ENCODE measurements at places on chromosomes 16 and 17.

DNA sequence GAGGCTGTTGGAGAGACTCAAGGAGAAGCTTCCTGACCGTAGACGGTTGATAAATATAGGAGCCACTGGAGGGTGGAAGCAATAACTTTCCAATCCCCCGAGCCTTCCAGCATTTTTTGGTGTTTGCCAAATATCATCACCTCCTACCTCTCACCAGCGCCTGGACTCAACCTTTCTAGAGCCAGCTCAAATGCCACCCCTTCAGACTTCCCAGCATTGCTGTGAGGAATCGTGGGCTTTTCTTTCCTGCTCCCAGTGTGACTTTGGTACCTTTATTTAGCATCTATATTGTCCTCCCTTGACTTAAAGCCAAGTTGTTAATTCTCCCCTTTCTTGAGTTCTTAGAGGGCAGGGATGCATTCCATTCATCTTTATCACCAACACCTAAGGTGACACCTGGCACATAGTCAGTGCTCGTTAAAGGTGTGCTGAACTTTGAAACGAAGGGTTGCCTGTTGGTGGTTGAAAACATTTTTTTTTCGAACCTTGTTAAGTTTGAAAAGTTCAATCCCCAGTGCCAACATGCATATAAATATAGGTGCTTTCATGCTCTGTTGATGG lies 35.3 kb upstream of the CCR7 start:
- DNase-seq, result no peak

DNA sequence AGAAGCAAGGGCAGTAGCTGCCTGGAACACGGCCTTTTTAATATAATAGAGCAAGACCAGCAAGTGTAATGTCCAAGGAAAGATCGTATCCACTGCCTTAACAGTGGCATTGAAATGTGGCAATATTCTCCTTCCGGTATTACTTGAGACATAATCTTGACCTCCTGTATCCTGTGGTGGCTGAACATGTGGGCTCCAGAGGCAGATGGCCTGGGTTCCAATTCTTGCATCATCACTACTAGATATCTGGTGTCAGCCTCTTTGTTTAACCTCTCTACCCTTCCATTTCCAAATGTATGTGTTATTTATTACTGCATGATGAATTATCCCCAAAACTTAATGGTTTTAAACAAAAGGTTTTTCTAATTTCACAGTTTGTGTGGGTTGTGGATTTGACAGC lies 3.5 kb upstream of the CDYL2 start:
- no peak for DNase-seq

DNA sequence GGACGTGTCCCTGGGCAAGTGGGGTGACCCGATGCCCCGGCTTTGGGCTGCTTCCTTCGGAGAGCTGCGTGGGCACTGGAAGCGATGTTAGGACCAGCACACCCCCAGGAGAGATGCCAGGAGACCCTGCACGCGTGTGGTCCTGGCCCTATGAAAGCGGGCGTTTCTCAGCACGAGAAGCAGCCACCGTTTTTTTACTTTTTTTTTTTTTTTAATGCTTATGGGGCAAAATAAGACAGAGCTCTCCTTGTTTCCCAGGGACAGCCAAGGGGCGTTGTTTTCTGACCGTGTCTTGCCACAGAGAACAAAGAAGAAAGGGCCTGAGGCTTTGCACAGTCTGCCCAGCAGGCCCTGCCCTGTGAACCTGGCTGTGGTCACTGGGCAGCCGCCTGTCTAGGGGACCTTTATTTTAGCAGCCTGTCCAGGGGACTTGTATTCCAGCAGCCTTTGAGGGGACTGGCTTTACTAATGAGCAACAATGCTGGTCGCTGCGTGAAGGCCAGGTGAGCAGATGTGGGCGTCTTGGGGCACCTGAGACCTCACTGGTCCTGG lies 996 bp downstream of the SLC25A10 start:
- no peak for DNase-seq

GRCh38 chr16:54657709-54658102 lies 273.0 kb upstream of the IRX5 start:
- no peak for DNase-seq

GRCh38 chr17:80794281-80795089 lies 197.2 kb upstream of the CHMP6 start:
- DNase-seq, result no peak

GRCh38 chr17:45021607-45022287 lies 29.7 kb downstream of the DCAKD start:
- DNase-seq, result peak; percentile 80

GRCh38 chr17:62219221-62219899 lies 154.3 kb upstream of the MED13 start:
- DNase-seq, result no peak

DNA sequence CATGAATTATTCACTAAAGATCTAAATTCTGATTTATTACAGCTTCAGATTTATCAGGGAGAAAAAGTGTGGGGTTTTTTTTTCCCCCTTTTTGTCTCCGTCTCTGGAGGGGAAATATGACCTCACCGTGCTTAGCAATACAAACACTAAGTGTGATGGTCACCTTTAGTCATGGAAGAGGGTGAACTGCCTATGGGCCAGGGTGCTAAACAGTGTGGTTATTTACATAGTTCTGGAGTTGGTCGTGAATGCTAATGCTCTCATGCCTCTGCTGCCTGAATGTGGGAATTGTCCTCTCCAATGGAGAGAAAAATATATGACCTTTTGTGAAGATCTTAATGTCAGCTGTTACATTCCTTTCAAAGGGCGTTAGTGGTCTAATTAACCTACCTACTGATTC lies 44.8 kb upstream of the MSI2 start:
- no peak for DNase-seq

DNA sequence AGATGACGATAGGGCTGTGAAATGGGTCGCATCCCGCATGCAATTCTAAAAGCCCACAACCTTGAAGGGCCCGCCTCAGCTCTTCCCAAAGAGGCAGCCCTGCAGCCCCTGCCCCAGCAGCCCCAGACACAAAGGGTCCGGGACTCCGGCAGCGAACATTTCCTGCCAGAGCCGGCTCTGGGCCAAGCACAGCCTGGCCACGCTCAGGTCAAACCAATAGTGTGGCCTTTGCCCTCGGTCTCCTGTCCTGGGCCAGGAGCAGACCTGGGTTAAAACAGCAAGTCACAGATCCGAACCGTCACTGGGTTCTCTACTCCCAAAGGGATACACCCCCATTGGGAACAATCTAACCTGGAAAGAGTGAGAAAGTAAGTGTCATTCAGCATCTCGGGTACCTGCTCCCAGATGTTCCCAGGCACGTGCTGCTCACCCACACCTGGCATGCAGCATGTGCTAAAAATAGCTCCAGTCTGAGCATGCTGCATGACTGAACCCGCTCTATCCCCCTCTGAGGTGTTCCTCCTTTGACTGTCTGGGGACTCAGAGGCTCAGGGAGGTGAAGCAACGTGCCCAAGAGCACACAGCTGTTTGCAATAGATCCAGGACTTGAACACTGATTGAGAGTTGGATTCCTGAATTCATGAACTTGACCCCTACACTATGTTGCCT lies 22.2 kb upstream of the ATP2A3 start:
- no peak for DNase-seq

GRCh38 chr17:40485851-40486521 lies 15.4 kb downstream of the TNS4 start:
- no peak for DNase-seq

DNA sequence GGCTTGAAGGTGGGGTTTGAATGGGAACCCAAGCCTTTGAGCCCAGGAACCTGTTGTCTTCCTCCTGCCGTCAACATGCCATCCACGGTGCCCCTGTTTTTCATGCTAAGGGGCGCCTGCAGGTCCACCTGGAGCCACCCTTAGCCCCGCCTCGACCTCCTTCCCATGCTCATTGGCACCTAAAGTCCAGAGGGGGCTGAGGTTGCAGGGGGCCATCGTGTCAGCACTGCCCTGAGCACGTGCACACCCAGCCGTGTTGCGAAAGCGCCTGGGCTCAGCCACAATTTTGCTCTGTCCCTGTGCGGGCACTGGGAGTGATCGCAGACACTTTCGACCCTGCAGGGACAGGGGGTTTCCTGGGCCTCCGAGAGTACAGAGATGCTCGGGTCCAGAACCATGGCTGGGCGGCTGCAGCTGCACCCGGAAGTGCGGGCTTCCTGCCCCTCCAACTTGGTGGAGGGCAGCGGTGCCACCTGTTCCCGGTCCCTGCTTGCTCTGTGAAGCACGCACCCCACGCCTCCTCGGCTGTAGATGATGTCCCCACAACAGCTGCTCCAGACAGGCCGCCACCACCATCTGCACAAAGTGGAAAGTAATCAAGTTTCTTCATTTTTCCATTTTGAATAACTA lies 454.7 kb downstream of the CDH8 start:
- DNase-seq, result no peak

DNA sequence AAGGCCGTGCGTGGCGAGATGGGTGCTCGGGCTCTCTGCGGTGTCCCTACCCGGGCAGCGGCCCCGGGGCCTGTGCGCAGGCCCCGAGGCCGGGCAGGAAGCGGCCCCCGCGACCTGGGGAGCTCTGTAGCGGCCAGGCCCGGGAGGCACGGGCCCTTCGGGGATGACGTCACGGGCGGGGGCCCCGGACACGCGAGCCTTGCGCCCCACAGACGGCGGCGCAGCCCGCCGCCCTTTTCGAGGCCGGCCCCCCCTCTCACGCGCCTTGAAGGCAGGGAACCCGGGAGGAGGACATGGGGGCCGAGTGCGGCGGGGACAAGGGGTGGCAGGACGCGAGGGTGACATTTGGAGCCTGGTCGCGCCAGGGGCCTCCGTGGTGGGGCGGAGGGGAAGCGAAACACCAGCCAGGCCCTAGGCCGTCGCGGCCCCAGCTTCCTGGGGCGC lies 1.1 kb downstream of the RAI1 start:
- peak; percentile 41 for DNase-seq

- no peak for DNase-seq
Measured at GRCh38 chr17:76682296-76682695, 28.5 kb downstream of the MXRA7 start.

- no peak for DNase-seq
Measured at GRCh38 chr17:79389896-79390295, 221.0 kb downstream of the RBFOX3 start.

GRCh38 chr16:81873843-81874752 lies 95.0 kb downstream of the PLCG2 start:
- peak; percentile 76 for DNase-seq

- DNase-seq, result no peak
Measured at GRCh38 chr16:48810436-48810802, 200.4 kb upstream of the N4BP1 start.

DNA sequence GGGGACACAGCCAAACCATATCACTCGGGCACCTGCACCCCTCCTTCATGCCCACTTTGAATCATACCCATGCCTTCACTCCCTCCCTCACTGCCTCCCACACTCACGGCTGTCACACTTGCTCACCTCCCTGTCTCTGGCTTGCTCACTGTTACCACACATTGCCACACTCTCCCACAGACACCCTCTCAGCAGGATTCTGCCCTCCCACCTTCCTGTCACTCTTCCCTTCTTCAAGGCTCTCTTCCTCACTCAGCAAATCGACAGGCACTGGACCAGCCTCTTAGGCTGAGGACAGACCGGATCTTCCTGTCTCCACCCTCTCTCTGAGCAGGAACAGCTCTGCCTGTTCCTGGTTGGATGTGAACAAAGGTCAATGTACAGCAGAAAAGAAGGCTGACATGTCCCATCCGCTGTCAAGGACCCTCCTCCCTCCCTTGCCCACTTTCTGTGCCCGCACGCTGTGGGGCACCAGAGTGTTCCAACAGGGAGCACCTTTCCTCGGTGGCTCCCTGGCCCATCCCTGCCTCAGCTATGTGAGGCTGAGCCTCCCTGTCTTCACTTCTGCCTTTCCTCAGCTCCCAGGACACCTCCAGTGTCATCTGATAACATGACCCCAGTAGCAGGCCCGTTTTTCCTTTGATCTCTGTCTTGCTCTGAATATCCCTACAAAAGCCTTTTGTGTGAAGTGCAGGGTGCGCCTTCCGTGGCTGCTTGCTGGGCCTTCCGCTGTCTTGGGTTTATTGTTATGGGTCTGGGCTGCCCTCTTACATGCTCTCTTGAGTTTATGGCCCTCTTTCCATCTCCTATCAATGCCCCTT lies 47.0 kb downstream of the CCDC182 start:
- no peak for DNase-seq

DNA sequence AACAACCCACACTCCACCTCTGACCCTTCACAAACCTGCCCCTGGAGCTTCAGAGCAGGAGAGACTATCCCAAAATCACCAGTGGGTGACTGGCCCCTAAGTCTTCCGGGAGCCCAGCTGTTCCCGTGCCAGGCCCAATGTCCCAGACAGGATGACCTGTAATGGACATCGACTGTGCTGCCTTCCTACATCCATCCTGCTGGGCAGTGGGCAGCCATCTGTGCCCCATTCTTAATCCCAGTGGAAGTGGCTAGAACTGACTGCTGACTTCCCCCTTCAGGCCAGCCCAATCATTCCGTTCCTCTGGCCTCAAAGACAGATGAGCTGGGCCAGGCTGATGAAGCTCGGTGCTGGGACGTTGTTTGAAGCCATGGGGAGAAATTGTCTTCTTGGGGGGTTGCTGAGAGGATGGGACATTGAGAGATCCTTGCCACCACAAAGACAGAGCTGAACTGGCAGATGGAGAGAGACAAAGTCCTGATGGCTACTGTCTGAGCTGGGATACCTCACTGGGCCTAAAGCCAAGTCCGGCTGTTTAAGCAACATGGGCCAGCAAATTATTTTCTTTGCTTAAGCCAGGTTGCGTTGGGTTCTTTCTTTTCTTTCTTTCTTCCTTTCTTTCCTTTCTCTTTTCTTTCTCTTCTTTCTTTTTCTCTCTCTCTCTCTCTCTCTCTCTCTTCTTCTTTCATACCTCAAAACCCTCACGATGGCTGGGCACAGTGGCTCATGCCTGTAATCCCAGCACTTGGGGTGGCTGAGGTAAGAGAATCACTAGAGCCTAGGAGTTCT lies 17.9 kb upstream of the ALOX15B start:
- DNase-seq, result no peak

- DNase-seq, result no peak
Measured at GRCh38 chr17:36008998-36009665, 7.8 kb upstream of the CCL15 start.

DNA sequence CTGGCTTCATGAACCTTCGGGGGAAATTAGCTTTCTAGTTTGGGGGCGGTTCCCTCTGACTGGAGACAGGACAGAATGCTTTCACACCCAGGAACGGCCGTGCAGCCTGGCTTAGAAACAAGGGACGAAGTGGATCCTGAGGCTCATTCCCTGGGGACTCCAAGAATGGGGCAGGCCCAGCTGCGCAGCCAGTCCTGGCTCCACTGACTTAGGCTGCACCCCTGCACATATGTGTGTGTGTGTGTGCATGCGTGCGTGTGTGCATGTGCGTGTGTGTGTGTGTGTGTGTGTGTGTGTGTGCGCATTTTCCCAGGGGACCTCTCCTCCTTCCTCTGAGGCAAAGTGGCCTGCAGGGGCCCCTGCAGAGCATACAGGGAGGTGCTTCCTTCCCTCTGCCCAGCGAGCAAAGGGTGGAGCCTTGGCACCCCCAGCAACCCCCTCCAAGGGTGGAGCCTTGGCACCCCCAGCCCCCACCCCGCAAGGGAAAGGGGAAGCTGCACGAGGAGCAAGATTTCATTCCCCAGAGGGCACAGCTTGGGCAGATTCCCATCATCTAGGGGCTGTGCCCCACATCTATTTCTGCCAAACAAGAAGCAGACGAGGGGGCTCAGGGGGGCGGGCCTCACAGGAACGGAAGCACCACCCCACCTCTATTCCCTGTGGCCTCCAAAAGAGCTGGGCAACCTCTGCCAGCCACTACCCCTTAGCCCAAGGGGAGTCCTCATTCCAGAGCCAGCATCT lies 97.6 kb upstream of the CBX4 start:
- no peak for DNase-seq
